ENCODE measurements at places on chromosomes 7 and 10.

- peak; percentile 76 for DNase-seq
These were observed 368.9 kb downstream of the SORCS1 start for GRCh38 chr10:106795619-106796018.

GRCh38 chr10:30467651-30468338 lies 33.8 kb downstream of the MAP3K8 start:
- no peak for DNase-seq

GRCh38 chr7:1377111-1377909 lies 82.0 kb downstream of the MICALL2 start:
- no peak for DNase-seq

DNA sequence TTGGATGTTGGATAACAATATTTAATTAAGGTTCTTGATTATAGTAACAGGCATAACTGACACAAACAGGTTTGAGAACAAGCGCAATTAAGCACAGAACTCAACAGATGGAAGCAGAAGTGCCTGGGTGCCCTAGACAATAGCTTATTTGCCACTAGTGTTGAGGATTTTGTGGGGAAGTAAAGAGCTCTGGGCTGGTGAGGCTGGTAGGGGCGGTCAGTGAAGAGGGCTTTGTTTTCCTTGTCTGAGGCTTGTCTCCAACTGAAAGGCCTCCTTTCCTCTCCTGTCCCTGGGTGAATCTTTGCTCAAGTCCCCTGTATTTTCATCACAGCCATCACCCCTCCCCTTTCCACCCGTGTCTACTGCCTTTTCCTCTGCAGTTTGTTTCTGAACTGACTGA lies 104.6 kb downstream of the KAT6B start:
- DNase-seq, result no peak

DNA sequence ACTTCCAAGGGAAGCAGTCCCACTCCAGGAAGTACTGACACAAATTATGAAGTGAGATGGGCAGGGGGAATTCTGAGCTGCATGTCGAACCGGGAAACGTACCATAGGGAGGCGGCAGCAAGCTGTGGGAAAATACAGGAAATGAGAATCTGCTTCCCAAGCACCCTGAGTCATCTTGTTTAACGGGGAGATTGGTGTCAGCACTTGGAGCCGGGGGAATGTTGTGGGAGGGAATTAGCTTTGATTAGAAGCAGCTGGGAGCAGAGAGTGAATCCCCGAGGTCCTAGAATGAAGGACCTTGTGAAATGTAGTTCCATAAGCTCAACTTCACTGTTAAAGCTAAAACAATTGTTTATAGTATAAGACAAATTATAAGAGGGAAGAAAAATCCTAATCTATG lies 141.4 kb upstream of the PRKCQ start:
- DNase-seq, result no peak

DNA sequence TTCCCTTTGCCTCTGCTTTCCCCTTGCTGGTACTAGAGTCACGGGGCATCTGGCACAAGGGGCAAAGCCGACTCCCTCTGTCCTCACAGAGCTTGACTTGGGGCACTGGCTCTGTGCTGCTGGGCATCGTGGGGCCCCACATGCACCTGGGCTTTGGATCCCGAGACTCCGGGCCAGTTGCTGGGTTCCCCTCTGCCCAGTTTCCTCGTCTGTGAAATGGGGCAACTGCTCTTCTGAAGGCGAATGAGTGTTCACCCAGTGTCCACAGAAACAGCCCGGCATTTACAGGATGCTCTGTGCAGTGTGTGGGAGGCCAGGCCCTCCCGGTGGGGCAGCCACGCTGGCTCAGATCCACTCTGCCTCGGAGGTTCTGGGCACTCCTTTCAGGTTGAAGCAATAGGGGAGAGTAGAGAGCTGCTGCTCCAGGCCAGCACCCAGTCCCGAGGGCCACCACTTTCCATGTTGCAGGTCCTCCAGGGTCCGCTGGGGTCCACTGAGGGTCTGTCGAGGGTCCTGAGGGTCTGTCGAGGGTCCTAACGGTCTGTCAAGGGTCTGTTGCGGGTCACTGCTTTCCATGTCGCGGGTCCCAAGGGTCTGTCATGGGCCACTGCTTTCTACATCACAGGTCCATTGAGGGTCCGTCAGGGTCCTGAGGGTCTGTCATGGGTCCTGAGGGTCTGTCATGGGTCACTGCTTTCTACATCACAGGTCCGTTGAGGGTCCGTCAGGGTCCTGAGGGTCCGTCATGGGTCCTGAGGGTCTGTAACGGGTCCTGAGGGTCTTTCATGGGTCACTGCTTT lies 103.6 kb downstream of the VIPR2 start:
- peak; percentile 39 for DNase-seq

- DNase-seq, result no peak
These were observed 63.0 kb upstream of the FZD8 start for GRCh38 chr10:35705051-35705450.

- DNase-seq, result no peak
These were observed 66.0 kb downstream of the IPMK start for GRCh38 chr10:58201704-58202103.

DNA sequence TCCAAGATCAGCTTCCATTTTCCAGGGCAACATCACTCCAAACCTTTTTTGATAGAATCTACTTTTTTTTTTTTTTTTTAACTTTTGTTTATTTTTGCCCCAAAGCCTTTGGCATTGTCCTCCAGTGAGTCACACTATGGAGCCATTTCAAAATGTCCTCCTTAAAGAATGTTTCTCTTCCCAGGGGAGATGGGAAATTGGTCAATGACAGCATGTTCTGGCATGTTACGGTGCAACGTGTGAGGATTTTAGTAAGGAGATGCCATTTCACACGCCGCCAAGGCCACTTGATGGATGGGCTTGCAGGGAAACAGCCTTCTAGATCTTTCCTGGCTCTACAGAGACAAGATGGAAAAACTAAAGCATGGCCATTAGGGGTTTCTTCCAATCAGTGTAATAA lies 30.7 kb upstream of the TRIL start:
- DNase-seq, result no peak

DNA sequence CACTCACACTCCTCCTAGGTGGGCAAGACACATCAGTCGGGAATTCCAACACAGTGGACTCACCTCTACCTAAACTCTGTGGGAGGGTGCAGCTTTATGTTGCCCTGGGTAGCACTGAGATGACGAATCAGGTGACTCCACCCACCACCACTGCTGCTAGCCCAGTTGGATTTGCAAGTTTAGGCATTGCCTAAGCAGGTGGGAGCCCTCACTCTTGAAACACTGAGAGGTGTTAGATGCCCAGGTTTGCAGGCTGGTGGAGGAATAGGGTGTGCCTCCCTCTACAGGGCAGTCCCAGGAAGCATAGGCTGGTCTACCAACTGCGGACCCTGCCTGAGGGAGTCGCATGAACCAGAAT lies 708.9 kb downstream of the POM121L12 start:
- peak; percentile 68 for DNase-seq

- no peak for DNase-seq
These were observed 40.5 kb downstream of the LYZL1 start for GRCh38 chr10:29329420-29329819.

GRCh38 chr7:45501791-45502190 lies 72.4 kb upstream of the ADCY1 start:
- no peak for DNase-seq

DNA sequence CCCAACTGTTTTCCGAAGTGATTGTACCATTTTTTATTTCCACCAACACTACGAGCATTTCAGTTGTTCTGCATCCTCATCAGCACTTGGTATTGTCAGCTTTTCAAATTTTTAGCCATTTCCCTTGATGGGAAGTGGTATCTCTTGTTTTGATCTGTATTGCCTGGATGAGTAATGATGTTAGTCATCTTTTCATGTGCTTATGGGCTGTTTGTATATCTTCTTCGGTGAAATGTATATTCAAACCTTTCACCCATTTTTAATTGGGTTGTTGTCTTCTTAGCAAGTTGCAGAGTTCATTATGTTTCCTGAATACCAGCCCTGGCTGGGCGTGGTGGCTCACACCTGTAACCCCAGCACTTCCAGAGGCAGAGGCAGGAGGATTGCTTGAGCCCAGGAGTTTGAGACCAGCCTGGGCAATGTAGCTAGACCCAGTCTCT lies 22.1 kb downstream of the CLIP2 start:
- DNase-seq, result no peak

DNA sequence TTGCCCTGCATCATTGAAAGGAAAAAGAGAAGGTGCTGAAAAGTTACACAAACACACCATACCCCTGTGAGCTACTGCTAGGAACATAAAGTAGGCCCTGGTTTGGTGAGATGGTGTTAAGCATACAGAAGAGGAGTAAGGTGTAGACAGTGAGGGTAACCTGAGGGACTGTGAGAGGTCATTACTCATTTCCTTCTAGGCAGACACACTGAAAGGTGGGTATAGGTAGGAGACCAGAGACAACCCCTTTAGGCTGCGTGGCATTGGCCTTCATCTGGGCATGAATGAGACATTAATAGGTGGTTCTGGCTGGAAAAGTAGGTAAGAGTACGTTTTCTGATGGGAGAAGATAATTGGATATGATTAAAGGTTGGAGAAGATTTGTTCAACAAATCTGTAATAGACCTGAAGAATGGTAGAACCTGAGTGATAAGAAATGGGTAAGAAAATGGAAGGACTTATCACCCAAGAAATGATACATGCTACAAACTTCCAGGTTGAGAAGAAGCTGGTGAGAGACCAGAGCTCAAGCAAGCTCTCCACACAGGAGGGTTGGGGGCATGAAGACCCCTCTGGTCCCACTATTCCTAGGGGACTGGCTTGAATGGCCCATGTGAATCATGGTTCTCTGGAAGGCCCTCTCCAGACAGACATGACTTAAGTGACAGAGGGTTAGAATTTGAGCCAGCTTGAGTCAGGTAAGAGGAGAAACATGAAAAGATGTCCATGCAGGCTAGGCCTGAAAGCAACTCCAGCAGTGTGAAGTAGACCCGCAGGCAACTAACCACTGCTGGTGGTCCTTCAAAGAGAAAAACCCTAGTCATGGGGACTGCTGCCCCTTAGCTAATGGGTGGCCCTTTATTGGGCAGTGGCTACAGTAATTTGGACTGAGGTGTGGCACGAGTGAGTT lies 3.8 kb downstream of the COMTD1 start:
- DNase-seq, result peak; percentile 43

GRCh38 chr10:34575882-34576281 lies 239.2 kb downstream of the PARD3 start:
- no peak for DNase-seq

- DNase-seq, result peak; percentile 77
These were observed 32.1 kb upstream of the CHST15 start for GRCh38 chr10:124125305-124126116.

GRCh38 chr10:62580396-62580795 lies 206.2 kb downstream of the ZNF365 start:
- DNase-seq, result no peak

- DNase-seq, result peak; percentile 73
These were observed 40.8 kb downstream of the RBM20 start for GRCh38 chr10:110684800-110685446.

DNA sequence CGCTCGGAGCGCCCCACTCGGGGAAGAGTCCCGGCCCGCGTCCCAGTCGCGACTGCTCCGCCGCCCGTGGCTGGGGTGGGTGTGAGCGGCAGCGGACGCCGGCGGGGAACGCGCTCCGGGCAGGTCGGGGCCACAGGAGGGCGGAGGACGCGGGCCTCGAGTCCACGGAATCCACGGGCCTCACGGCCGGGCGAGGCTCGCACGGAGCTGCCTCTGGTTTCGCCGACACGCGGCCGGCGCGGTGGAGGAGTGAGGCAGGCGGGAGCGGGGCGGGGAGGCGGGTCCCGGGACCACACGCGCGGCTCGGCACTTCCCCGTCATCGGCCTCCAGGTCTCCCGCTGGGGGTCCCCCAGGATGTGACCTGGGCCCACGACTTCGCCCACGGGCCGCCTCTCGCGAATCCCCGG lies 533 bp upstream of the NKX6-2 start:
- no peak for DNase-seq

DNA sequence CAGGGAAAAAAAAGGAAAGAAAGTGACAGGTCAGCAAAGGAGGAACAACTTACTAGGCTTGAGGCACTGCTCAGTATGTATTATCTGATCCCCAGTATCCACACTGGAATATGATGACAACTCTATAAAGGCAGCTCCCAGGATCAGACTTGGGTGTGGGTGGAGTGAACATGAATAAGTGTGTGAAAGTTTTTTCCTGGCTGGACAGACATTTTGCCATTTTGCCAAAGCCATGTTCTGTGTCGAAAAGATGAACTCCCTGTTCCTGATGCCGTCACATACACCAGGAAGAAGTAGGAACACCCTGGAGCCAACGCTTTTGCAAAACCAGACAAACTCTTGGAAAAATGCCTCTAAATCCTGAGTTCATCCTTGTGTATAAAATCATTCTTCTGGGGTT lies 143.2 kb upstream of the MEOX2 start:
- no peak for DNase-seq

GRCh38 chr7:47811632-47812380 lies 136.5 kb downstream of the PKD1L1 start:
- no peak for DNase-seq

DNA sequence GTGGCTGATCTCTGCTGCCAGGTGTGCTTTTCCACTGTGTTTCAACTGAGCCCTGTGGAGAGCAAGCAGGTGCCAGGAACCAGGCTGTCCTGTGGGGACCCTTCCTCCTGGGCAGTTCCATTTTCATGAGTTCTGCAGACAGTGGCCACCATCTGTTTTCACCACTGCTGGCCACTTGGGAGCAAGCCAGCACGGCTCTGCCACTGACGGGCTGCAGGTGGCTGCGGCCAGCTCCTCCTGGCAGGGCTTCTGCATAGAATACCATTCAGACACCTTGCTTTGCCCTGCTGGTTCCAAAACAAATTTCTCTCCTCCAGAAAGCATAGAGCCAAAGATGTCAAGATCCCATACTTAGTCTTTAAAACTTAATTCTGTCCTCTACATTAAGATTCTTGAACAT lies 48.3 kb downstream of the LANCL2 start:
- no peak for DNase-seq

GRCh38 chr10:34449836-34450235 lies 365.3 kb downstream of the PARD3 start:
- DNase-seq, result no peak

DNA sequence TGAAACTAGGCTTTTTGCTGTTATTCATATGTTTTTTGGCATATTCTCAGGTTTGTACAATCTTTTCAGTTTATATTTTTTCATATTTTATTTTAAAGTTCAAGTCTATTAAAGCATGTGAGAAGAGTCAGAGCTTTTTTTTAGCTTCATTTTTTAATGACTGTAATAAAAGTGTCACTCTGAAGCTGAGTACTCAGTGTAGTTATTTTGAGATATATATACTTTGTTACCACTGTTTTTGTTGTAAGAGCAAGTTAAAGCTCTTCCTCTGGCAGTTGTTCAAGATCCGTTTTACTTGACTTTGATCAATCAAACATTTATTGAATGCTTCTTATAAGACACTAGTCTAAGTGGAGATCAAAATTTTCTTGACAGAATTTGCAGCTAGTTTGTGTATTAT lies 37.5 kb downstream of the CASD1 start:
- no peak for DNase-seq
